ENCODE measurements at places on chromosomes 7 and 10. TPM values are rescaled to one million over a fixed set of nuclear protein-coding genes. Genes with fewer than 3 reads are reported as not detected.

FAM25C gene
- total RNA-seq = not detected

PAOX gene
- total RNA-seq = 9.2 TPM

GPR26 gene
- total RNA-seq = not detected

SFRP4 gene
- total RNA-seq = 54.2 TPM

NUP42 gene
- total RNA-seq = 28.2 TPM

MCM10 gene
- total RNA-seq = 0.83 TPM

TNS3 gene
- total RNA-seq = 52.6 TPM

CTAGE4 gene
- total RNA-seq = 0.17 TPM

TEX47 gene
- total RNA-seq = not detected

DNAJB12 gene
- total RNA-seq = 26.3 TPM

ANKRD1 gene
- total RNA-seq = under 0.01 TPM

OR6V1 gene
- total RNA-seq = not detected

OR13A1 gene
- not detected for total RNA-seq

ACHE gene
- under 0.01 TPM for total RNA-seq

C10orf105 gene
- total RNA-seq = under 0.01 TPM

Data from fibroblast of lung (primary cell).